Progenitor cell of endocrine pancreas (in vitro differentiated cells): ENCODE measurements at places on chromosomes 3 and 15. TPM values are rescaled to one million over a fixed set of nuclear protein-coding genes. Genes with fewer than 3 reads are reported as not detected.

IL17RD gene
- 30.4 and 37.9 TPM in 2 replicates for total RNA-seq

- DNase-seq, result no peak
These were observed 425 bp downstream of the ANPEP start for GRCh38 chr15:89814112-89814742.

STX19 gene
- not detected in 2 replicates for total RNA-seq

GLDN gene
- 0.12 and 0.18 TPM in 2 replicates for total RNA-seq

ADAMTS9 gene
- 53.8 and 54.2 TPM in 2 replicates for total RNA-seq
